ENCODE measurements at places on chromosomes 1 and 21.

DNA sequence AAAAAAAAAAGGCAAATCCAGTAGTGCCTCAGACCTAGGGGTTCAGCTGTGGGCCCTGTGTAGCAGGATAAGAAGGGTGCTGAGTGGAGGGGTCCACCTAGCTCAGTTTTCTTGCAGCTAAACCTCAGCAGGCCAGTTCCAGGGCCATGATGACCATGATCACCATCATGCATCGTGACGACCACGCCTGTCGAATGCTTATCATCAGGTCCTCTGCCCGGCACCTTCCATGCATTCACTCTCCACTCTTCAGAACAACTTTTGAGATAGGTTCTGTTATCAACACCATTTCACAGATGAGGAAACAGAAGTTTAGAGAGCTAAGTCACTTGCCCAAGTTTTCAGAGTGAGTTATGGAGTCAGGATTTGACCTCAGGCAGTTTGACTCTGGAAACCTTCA is 54.9 kb downstream of the ACBD3 start:
- DNase-seq: no peak

- no peak for DNase-seq
Observed at GRCh38 chr1:161119092-161119903, 1.4 kb downstream of the NIT1 start.

- no peak for DNase-seq
Observed at GRCh38 chr1:115052454-115053083, 22.9 kb downstream of the TSHB start.

GRCh38 chr1:162910161-162910560 is 49.2 kb upstream of the CCDC190 start:
- no peak for DNase-seq

DNA sequence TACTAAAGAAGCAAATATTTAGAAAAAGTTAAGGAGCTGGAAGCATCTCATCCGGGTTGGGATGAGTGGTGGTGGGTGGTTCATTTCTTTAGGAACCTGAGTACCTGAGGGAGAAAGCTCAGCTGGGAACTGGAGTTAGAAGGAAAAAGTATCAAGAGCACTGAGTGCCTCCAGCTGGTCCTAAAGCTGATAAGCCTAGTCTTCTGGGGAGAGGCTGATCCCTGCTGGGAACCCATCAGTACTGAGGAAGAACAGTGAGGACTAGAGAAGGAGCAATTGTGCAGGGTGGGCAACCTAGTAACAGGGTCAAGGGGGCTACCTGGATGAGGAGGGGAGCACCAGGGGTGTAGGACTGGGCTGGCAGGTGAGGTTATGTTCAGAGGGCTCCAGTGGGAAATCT is 89.5 kb downstream of the RUNX1 start:
- no peak for DNase-seq

DNA sequence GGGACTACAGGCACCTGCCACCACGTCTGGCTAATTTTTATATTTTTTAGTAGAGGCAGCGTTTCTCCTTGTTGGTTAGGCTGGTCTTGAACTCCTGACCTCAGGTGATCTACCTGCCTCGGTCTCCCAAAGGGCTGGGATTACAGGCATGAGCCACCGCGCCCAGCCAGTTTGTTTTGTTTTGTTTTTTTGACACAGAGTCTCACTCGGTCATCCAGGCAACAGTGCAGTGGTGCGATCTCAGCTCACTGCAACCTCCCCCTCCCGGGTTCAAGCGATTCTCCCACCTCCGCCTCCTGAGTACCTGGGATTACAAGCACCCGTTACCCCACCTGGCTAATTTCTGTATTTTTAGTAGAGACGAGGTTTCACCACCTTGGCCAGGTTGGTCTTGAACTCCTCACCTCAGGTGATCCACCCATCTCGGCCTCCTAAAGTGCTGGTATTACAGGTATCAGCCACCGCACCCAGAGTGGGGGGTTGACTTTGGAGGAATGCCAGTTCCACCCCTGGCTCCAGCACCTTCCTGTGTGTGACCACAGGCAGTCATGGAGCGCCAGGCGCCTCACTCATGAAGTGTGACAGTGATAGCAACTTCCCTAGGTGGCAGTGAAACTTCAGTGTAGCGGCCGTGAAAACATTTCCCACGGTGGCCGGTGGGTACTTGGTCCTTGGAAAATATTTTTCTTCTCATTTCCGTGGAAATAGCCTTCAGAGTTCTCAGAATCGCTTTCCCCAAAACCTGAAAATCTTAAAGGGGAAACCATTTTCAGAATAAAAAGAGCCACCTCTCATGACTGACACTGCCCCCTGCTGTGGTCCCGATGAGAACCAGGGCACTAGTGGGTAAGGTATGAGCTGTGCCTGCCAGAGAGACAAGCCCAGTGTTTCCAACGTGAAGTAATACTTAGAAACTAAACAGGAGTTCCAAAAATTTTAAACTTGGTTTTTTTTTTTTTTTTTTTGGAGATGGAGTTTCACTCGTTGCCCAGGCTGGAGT is 48.6 kb downstream of the WDR4 start:
- no peak for DNase-seq

DNA sequence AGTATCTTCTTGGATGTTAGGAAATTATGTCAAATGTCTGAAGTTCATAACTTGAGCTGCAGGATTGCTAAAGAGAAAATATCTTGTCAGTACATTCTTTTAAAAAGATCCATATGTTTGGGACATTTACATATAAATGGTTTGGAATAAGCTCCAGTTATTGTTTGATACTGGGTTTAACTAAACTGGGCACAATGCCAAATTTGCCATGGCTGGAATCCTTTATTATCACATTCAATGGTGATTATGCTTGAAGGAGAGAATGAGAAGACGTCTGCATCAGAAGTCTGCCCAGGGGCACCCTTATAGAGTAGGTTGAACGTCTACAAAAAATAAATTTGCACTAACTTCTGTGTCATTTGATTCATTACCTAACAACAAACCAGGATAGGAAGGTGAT is 652.5 kb downstream of the AMY1C start:
- DNase-seq: no peak

GRCh38 chr1:169511316-169512005 is 25.7 kb upstream of the SLC19A2 start:
- DNase-seq: no peak

GRCh38 chr1:54800899-54801759 is at the start of gene TTC22:
Gene TTC22, minus strand, starts transcription at chr1:54801323. Its CDS starts 160 bp downstream, at chr1:54801163.
- no peak for DNase-seq

GRCh38 chr1:107648071-107648470 is 316.9 kb downstream of the VAV3 start:
- DNase-seq: no peak

GRCh38 chr1:155910621-155911121 is 478 bp downstream of the RIT1 start:
- no peak for DNase-seq

DNA sequence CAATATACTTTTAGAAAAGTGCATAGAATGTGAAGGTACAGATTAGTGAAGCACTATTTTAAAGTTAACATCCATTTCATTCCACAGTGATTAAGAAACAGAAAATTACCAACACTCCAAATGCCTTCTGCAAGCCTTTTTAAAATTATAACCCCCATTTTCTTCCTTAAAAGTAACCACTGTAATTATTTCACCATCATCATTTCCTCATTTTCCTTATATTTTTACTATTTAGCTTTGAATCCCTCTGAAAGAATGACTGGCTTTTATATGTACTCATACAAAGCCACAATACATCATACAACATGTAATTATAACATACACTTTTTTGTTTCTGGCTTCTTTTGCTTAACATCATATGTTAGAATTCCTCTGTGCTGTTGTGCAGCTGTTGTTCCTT is 6.5 kb upstream of the NEGR1 start:
- no peak for DNase-seq

GRCh38 chr1:226093621-226094020 is 31.1 kb downstream of the H3-3A start:
- DNase-seq: no peak

DNA sequence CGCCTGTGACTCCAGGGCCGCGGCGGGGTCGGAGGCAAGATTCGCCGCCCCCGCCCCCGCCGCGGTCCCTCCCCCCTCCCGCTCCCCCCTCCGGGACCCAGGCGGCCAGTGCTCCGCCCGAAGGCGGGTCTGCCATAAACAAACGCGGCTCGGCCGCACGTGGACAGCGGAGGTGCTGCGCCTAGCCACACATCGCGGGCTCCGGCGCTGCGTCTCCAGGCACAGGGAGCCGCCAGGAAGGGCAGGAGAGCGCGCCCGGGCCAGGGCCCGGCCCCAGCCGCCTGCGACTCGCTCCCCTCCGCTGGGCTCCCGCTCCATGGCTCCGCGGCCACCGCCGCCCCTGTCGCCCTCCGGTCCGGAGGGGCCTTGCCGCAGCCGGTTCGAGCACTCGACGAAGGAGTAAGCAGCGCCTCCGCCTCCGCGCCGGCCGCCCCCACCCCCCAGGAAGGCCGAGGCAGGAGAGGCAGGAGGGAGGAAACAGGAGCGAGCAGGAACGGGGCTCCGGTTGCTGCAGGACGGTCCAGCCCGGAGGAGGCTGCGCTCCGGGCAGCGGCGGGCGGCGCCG is at the start of gene SIM2:
SIM2 (plus strand) TSS at position 135 of the 565 bp plus-strand sequence. CDS start 632 bp downstream, outside the sequence.
- no peak for DNase-seq

- no peak for DNase-seq
Observed at GRCh38 chr1:91234181-91234580, 170.5 kb downstream of the HFM1 start.

GRCh38 chr1:242629396-242629795 is 104.9 kb upstream of the PLD5 start:
- no peak for DNase-seq

DNA sequence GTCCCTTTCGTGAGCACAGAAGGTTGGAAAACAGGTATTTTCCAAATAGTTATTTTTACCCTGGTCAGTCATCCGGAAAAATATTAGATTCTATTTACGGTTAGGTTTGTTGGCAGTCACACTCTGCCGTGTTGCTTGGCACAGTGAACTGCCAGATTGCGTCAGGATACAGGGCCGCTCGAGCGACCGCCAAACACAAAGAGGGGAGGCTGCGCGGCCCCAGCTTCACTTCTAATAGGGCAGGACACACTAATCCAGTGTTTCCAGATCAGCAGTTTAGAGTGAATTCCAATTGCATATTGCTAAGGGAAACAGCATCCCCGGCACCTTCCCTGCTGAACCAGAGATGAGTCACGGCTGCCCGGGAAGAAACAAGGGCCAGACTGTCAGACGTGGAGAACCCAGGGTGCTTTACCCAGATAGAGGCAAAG is 22.9 kb downstream of the UMODL1 start:
- peak; percentile 80 for DNase-seq

- no peak for DNase-seq
Observed at GRCh38 chr1:61323681-61324328, 241.4 kb downstream of the NFIA start.

DNA sequence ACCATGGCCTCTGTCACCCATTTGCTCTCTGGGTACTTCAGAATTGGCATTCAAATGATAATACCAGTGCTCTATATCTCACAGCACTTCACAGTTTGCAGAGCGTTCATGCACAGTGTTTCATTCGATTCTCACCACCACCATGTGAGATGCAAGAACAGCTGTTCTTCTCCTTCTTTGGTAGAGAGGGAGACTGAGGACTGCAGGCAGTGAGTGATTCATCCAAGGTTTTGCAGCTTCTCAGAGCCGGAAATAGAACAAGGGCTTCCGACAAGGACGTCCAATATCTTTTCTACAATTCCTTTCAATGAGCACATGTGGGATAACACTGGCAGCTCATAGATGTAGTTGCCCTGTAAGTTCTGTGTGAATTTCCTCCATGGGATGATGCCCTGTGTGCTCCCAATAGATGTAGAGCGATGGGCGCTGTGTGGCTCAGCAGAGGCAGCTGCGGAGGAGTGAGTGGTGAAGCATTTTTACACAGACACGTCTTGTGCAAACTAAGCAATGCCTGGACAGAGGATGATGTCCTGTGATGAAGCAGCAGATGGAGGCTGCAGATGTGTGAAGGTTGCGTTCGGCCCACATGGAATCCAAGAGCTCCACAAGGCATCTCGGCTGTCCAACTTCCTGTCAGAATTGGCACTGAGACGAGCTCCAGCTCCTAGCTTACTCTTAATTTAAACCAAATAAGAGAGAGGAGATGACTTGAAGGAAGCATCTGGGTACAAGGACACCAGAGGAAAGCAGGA is 24.9 kb downstream of the MT1HL1 start:
- DNase-seq: no peak

- DNase-seq: no peak
Observed at GRCh38 chr1:174051956-174052355, 29.8 kb upstream of the RC3H1 start.

- no peak for DNase-seq
Observed at GRCh38 chr1:33654267-33654834, 181.9 kb downstream of the ZSCAN20 start.

DNA sequence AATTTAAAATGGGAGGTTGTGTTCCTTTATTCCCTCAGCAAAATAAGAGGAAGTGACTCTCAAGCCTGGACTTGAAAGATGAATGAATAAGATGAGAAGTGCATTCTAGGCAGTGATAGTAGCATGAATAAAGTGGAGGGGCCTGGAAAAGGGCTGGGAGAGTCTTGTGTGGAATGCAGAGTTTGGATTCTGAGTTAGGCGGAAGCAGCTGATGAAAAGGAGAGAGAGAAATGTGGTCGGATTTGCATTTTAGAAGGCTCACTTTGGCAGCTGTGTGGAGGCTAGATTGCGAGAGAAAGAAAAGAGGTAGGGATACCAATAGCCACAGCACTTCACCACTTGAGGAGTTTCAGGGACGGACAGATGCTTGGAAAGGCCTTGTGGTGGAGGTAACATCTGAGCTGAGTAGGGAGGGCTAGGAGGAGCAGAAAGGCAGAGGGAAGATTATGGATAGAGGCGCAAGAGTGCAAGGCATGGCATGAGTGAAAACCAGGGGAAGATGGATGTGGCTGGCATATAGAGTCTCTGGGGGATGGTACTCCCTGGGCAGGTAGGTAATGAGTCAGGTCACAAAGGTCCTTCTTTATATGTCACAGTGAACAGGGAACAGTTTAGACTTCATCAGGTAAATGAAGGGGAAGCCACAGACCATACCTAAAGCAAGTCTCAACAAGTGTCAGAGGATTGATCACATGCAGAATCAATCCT is 59.6 kb downstream of the ST3GAL3 start:
- no peak for DNase-seq

- no peak for DNase-seq
Observed at GRCh38 chr1:201887116-201887866, 1.4 kb upstream of the SHISA4 start.

GRCh38 chr1:11341901-11342552 is 69.0 kb downstream of the UBIAD1 start:
- DNase-seq: no peak

- no peak for DNase-seq
Observed at GRCh38 chr1:6302568-6302967, 41.7 kb upstream of the GPR153 start.

GRCh38 chr1:11466416-11466815 is 12.5 kb upstream of the DISP3 start:
- no peak for DNase-seq

- DNase-seq: no peak
Observed at GRCh38 chr1:203497269-203497777, 3.4 kb downstream of the OPTC start.

DNA sequence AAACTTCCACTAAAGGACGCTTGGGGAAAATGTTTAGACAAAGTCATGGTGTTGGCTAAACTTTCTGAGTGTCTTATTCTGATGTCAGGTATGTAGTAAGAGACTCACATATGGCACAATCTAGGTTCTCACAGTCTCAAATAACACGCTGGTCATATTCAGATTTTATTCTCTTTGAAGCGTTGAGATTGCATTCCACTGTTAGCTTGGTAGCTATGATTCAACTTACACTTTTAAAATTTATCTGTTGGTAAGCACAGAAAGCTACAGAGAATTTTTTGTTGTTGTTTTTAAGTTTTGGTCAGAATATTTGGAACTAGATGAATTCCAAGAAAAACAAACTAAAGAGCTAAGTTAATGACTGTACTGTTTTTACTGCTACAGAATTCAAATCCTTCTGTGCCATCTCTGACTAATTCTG is 126.7 kb downstream of the PRRX1 start:
- no peak for DNase-seq

- DNase-seq: no peak
Observed at GRCh38 chr1:47895279-47896125, 101.7 kb downstream of the TRABD2B start.

Measured in thoracic aorta (tissue), 2 donors.